ENCODE measurements at places on chromosomes 2 and 18. TPM values are rescaled to one million over a fixed set of nuclear protein-coding genes. Genes with fewer than 3 reads are reported as not detected.

The GPR75 gene
- total RNA-seq = 17.5 TPM

The MAB21L4 gene
- 0.22 TPM for total RNA-seq

The EFHD1 gene
- 6.5 TPM for total RNA-seq

The DES gene
- 5.5 TPM for total RNA-seq

The CCBE1 gene
- 0.99 TPM for total RNA-seq

DNA sequence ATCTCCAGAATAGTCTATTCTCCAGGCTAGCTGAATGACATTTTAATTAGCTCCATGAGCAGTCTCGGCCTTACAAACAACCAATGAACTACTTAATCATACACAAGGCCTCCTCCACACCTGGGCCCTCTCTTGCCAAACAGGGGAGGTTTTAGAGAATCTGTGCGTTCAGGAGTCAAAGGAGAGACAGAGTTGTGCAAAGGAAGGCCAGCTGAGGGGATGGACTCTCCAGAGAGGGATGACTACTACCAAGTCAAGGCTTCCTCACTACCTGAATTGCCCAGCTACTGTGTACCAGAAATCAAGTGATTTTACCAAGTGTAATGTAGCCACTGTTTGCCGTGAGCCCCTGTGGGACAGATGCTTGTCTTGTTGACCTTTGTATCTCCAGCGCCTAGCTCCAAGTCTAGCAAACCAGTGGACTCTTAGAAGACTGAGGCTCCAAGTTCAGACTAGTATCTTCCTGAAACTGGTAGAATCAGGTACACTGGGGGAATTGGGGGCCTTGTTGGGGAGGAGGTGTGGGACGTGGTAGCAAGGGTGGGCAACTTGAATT is 123.1 kb upstream of the STON1 start:
- no peak for DNase-seq

GRCh38 chr18:5431836-5432575 is 111.8 kb downstream of the EPB41L3 start:
- DNase-seq = no peak

DNA sequence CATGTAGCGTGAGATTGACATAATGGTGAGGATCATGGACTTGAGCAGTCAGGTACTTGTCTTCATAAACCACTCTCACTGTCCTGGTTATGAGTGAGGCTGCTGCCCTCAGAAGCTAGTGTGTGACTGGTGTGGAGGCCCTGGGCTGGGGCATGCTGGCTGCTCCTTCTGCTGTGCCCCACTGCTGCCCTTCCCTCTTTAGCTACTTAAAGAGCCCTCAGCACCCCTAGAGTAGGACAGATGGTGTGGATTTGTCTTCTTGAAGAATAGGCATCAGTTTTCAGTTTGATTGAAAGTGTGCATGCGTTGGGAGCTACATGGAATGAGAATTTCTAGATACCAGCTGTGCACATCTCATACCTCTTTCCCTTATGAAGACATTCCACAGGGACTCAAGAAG is 15.4 kb downstream of the CPLX4 start:
- DNase-seq = no peak

DNA sequence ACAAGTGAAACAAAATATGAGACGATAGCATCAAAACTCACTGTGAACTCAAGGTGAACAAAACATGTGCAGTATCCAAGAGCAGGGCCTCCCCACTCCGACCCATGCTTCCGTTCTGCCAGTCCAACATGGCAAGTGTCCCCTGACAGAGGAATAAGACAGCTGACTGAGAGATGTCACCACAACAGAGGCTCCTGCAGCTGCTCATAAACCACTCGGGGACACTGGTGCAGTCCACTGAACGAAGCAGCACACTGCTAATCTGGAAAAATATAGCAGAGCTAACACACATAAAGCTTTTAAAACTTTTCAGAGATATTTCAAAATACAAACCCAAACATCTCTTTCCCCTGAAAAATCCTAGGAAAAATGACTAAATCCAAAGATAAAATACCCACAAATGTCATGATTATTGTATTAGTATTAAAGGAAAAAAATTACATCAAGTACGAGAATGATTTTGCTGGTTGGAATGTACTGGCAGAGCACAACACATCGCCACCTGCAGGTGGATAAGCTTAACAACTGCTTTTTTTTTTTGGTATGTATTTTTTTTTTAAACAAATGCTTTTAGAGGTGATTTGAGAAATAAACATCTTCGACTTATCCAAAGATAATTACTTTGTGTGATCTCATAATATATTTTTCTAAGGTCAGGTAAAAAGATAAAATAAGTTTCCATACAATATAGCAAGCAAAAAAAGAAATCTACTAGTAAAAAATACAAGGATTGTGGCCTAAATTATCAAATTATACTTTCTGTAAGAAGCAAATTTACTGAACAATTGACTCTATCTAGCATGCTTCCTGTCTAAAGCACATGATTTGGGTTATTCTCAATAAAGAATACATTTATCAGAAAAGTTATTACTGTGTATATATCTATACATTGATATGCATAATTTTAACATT is 18.6 kb downstream of the THADA start:
- DNase-seq = peak; percentile 84

DNA sequence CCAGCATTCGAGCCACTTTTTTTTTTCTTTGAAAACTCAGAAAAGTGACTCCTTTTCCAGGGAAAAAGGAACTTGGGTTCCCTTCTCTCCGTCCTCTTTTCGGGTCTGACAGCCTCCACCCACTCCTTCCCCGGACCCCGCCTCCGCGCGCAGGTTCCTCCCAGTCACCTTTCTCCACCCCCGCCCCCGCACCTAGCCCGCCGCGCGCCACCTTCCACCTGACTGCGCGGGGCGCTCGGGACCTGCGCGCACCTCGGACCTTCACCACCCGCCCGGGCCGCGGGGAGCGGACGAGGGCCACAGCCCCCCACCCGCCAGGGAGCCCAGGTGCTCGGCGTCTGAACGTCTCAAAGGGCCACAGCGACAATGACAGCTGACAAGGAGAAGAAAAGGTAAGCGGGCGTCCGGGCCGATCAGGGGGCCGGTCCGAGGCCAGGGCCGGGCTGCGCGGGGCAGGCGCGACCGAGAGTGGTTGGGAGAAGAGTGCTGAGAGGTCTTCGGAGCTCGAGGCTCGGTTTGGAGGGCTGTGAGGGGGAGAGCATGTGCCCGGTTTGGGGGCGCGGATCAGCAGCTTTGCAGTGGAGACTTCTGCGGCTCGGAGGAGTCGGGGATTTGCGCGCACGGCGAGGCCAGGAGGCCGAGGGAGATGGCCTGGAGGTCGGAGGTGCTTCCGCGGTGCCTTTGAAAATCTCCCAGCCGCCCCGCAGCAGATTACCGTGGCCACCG is 502 bp downstream of the EPAS1 start:
- DNase-seq = peak; percentile 44

DNA sequence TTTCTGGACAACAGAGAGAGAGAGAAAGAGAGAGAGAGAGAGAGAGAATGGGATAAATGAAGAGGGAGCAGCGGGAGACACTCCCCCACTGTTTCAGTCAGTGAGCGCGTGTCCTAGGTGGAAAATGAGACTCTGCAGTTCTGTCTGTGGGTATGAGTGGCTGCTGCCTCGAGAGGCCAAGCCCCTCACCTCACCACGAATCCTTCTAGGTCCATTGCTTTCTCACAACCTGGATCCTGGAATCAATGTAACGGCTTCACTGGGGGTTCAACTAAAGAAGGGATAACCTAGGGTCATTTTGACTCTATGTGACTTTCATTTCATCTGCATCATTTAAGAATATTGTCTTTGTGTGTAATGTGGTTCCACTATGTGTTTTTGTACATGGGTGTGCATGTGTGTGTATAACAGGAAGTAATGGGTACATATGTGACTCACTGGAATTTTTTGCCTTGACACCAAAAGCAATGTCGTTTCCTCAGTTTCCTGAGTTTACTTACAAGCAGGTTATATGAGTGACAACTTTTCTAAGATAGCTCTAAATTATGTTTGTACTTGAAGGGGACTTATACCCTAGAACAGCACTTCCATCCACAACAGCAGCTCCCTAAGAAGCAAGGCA is 221.4 kb upstream of the TRIB2 start:
- no peak for DNase-seq

DNA sequence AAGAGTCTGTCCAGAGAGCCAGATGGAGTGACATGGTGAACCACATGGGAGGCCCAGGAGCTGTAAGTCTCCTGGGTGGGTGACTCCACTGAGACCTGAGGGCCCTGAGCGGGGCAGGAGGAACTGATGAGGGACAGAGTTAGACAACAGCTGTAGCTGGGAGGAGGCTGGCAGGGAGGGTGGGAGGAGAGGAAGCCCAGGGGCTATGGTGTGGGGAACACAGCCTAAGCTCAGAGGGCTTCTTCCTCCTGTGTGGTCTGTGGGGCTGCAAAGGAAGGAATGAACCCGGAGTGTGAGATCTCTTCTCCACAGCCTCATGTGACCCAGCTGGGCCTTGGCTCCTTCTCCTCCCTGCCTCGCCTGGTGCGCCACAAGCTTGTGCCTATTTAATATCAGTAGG is 395.6 kb upstream of the HS6ST1 start:
- DNase-seq = no peak

DNA sequence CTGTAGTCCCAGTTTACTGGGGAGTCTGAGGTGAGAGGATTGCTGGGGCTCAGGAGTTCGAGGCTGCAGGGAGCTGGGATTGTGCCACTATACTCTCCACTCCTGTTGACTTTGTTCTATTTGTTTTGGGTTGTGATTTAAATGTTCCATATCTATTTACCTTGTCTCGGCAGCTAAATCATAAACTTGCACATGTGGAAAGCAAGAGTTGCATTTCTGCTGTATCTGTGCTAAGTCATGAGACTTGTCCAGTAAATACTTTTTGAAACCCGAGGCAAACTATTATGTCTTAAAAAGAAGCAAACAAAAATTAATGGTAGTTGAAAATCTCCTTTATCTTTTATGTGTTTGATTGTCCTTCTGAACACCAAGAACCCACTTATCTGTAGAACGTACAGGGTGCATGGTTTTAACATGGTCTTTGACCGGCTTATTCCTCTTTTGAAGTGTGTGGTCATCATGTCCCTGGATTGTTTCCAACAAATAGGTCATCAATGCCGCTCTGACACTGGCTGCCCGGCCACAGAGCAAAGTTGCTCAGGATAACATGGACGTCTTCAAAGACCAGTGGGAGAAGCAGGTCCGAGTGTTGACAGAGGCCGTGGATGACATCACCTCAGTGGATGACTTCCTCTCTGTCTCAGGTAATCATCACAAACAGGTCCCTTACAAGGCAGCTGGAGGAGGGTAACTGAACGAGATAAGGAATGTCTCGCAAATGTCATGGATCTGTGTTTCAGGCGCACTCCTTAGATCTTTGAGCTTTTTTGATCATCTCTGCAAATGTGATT is 241.1 kb upstream of the LRRTM1 start:
- DNase-seq = no peak

All from spinal cord (tissue), 10 donors.